Lower leg skin (tissue), 4 donors: ENCODE measurements at places on chromosomes 4 and X. TPM values are rescaled to one million over a fixed set of nuclear protein-coding genes. Genes with fewer than 3 reads are reported as not detected.

Gene SUPT20HL1
- total RNA-seq, result not detected

Gene SPANXA1
- not detected for total RNA-seq

Gene SLC9B1
- total RNA-seq, result 0.68 TPM

Gene CHIC1
- total RNA-seq, result 6.3 TPM

Gene ANK2
- 7.1 TPM for total RNA-seq

Gene NXF3
- total RNA-seq, result not detected

Gene LPAR4
- not detected for total RNA-seq

Gene IQSEC2
- 16.3 TPM for total RNA-seq

Gene GLUD2
- total RNA-seq, result 0.89 TPM

Gene BMP15
- not detected for total RNA-seq

Gene EXOSC9
- 35.7 TPM for total RNA-seq

Gene IL13RA2
- total RNA-seq, result 1.5 TPM

Gene ADGRA3
- 14.9 TPM for total RNA-seq

DNA sequence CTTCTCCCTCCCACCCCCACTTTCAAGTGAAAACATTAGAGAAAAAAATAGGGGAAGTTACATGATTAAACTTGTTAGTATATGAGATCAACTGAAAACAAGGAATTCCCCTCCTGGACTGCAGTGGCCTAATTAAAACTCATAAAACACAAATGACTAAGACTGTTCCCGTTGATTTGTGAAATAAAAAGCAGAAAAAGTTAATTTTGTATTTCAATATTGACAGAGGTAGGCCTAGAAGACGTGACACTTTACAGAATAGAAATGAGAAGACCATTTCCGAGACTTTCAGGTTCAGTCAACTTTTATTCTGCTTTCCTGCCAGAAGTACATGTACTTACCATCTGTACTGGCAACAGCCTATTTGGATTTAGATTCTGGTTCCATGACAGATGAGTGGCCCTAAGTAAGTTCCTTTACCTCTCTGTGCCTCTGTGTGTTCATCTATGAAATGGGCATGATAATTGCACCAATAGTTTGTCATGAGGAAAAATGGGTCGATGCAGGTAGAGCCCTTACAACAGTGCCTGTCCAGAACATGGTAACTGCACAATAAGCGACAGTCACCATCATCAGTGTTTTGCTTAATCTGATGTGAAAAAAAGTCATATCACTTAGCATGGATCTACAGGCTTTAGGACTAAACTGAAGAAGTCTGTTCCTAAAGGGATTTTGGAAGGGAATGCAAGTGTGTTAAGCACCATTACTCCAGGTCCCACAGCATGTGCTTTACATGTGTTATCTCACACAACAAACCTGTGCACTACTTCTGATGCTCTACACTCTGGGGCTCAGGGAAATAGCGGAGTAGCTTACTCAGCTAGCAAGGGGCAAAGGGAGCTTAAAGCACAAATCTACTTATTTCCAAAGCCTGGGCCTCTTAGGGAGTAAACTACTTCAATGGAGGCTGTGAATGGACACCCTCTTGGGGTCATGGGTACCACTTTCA, 562.3 kb upstream of the DIPK2B start:
- DNase-seq, result no peak

GRCh38 chr4:157521906-157522305, 301.4 kb downstream of the GRIA2 start:
- no peak for DNase-seq

DNA sequence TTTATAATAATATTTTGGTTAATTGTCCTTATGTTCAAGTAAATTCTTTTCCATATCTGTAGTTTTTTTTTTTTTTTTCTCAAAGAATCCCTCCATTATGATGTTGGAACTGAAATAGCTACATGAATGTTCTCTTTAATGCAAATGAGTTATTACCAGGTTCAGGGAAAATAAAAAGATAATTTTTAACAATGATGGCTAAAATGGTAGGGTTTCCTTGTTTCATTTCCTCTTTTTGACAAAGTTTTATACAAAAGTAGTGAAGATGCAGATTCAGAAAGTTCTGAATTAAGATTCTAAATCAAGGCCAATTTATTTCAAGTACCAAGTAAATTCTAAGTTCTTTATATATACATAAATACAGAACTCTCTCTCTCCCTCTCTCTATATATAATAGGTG, 779.0 kb upstream of the INTU start:
- DNase-seq, result no peak

GRCh38 chrX:130788786-130789581, 114.0 kb downstream of the ENOX2 start:
- DNase-seq, result no peak

DNA sequence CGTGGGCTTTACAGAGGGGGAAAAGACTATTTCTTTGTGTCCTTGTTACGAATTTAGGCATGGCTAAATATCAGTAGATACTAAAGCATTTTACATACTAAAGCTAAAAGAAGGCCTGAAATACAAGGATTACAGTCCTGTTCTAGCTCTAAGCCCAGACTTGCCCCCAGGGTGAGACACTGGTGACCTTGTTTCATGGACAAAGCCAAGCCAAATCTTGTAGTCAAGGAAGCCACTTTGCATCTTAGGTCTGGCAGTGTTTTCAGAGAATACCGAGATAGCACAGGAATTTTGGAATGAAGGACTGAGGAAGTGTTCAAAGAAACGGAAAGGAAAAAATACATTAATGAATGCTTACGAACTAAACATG, 733 bp upstream of the G3BP2 start:
- no peak for DNase-seq

DNA sequence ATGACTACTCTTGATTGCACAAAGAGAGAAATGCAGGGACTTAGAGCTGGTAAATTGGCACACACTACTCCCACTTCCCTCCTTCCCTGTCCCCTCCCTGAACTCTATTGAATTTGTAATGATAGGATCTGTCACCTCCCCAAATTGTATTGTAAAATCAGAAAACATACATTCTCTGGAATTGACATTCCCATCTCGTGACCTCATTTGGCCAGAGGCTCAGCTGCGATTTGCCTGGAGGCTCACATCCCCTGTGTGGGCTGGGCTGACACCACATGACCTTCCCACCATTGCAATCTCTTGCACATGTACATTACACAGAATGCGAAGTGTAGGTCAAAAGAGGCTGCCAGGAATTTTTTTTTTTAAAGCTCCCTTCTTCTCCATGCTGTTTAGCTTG, 172.1 kb downstream of the MID1IP1 start:
- DNase-seq, result no peak

- no peak for DNase-seq
These were observed 139.0 kb downstream of the DCK start for GRCh38 chr4:71132486-71132885.

DNA sequence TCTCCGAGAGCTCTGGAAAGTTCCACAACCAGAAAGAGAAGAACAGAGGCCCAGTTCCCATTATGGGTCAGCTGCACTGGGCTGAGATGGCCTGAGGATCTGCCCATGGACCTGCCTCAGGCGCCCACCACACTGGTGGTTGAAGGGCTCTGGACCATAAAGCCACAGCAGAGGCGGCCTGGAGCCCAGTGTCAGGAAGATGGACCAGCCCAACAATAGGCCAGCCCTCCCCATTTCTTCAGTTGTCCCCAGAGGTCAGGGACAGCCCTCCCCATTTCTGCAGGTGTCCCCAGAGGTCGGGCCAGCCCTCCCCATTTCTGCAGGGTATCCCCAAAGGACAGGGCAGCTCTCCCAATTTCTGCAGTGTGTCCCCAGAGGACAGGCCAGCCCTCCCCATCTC, 37.2 kb upstream of the C4orf50 start:
- no peak for DNase-seq

DNA sequence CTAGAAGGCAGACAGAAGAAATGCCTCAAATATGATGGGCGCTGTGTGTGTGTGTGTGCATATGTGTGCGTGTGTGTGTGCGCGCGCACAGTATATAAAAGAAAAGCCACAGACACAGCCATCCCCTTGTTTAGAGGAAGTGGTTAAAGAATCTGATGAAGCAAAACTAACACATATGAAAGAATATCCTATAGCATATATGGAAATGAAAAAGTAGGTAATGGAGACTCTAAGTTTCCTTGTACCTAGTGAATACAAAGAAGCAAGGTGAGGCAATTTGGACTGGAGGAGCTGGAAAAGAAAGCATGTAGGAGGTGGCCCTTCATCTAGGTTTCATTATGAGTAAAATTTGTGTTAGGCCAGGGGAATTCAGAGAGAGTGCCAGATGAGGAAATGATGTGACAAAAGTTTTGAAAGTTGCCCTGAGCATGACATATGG, 58.6 kb upstream of the MCF2 start:
- DNase-seq, result no peak

- no peak for DNase-seq
These were observed 199.6 kb downstream of the AASDH start for GRCh38 chr4:56187688-56188087.

DNA sequence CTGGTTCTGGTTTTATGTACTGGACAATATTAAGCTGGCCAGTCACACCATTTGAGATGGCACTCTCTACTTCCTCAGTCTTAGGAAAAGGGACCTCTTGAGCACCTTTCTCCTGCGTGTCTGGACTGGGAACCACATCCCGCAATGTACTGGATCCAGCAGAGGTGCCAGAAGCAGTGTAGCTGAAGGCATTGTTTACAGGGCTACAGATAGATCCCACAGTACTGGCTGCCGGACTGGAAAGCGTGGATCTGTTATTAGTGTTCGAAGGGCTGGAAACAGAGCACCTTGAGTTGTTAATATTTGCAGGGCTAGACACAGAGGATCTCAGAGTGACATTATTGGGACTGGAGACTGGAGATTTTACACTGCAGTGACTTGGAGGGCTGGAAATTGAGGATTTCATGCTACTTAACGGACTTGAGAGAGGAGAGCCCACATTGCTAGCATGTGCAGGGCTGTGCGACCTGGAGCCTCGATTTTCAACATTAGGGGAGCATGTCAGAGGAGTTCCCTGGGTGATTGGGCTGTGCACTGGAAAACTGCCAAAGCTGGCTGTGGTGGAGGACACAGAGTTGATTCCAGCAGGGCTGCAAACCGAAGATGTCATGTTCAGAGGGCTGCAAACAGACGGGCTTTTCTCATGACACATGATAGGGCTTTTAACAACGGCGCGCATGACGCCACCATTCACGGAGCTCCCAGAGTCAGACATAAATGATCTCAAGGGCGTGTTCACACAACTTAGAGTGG, 6.4 kb downstream of the NR3C2 start:
- DNase-seq, result no peak

- DNase-seq, result no peak
These were observed 38.5 kb downstream of the LRBA start for GRCh38 chr4:150976478-150977118.

- DNase-seq, result no peak
These were observed 24.9 kb upstream of the UVSSA start for GRCh38 chr4:1321946-1322650.

DNA sequence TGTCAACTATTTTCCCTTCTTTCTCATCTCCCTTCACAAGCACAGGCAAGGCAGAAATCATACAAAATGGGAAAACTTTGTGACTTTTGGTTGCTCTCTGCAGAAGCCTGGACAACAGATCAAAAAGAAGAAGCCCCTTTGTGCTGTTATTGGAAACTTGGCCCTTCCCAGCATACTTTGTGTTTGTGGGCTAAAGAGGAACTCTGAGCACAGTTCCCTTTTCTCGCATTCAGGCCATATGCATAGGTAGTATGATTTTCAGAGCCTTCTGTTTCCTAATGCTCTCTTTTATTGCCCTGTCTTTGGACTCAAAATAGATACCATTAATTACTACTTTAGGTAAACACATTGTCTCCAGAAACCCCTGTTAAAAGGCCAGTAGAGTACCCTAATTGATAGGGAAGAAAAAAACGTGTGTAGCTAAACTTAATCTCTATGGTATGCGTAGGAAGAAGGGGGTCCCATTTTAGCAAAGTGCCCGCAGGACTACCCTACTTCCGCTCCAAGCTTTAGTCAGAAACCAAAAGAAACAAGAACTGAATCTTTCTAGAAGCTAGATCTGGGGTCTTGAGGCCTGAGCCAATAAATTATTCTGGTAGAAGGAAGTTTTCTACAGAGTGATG, 26.6 kb downstream of the VSIG4 start:
- no peak for DNase-seq

- DNase-seq, result no peak
These were observed 269.2 kb downstream of the HNRNPD start for GRCh38 chr4:82104578-82104977.

GRCh38 chr4:15676039-15676438, 5.6 kb upstream of the FAM200B start:
- no peak for DNase-seq

- DNase-seq, result no peak
These were observed 12.8 kb upstream of the TNIP2 start for GRCh38 chr4:2768921-2769336.

GRCh38 chr4:85963231-85963630, 396.6 kb downstream of the MAPK10 start:
- no peak for DNase-seq

DNA sequence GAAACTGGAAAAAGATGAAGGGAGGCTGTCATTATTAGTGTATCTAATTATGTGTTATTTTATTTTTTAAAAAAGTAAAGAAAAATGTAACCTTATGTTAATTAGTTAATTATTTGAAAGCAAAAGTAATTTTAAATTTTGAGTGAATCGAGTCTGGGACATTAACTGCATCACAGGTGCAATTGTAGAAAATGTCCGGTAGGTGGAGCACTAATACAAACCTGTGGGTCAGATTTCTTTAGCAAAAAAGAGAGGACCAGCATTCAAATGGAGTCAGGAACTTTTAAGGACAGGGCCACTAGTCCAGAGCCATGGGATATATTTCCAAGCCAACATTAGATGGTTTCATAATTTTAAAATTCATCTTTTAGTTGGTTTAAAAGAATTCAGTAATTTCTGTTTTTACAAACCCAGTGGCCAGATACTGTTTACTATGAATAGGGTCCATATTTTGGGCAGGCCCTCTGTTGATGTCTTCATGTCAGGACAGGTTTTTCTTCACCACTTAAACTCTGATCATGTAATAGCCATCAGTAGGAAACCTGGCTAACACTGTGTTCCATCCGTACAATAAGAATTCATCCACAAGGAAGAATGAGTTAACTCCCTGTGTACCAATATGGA, 27.2 kb downstream of the BST1 start:
- DNase-seq, result no peak

DNA sequence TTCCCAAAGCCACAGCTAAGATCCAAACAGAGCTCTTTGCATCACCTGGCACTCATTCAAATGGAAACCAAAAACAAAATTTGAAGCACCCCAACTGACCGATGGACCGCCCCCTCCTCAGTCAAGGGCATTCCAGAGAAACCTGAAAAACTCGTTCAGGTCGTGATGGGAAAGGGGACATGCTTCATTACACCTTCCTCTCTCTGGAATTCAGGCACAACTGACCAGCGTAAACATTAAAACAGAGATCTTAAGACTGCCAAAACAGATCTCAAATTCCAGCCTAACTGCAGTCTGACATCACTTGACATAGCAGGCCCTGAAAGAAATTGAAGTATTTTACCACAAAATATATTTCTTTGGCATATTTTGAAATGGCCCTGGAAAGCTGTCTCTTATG, 28.5 kb downstream of the PTTG2 start:
- no peak for DNase-seq

DNA sequence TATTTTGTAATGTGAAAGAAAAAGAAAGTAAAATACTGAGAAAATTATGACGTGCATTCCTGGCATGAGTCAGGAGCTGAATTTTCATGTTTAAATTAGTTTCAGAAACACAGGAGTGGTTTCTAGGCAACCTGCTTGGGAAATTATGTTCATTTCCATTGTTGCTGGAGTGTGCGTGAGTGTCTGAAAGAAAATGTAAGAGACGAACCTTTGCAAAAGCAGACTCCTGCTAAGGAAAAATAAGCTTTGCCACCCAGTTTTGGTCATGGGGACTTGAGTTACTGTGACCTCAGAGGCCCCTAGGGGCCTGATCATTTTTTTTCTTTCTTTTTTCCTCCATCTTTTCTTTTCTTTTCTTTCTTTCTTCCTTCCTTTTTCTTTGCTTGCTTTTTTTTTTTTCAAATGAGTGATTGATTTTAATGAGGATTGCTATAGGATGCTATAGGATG, 18.8 kb upstream of the CHRNA9 start:
- DNase-seq, result no peak
